NCI-H187 treated with DMSO at 0.1 percent for 48 hours (cell line): ENCODE measurements at places on chromosomes 4 and X.

DNA sequence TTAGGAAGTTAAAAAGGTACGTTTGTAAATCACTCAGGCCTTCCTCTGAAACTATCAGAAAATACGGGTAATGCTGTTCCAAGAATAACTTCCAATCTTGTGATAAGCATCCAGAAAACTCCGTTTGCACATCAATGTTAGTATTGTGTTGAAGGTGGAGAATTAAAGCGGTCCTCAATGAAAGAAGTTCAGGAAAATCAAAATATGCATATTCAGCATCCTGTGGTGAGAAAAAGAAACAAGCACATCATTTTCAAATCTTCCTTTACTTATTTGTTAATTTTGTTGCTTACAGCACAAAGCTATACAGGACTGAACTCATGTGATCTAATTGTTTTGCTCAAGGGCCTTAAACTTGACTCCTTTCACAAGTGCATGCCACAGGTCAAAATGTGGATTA is 18.5 kb downstream of the DDX60L start:
- DNase-seq = no peak

DNA sequence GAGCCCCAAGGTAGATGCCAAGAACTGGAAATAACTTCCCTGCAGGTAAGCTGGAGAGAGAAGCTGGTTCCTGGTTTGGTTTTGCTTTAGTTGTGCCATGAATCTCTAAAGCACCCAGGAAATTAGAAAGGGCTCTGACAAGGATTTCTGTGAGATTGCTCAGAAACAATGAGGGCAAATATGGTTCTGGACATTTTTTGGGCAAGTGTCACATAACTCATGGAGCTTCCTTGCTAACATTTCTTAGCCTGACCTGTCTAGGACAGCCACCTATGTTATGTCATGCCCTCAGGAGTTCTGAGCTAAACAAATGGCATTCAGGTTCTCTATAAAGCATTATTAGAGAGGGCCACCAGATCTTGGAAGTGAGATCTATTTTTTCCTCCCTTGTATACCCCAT is 131.8 kb downstream of the GUCY2F start:
- DNase-seq = no peak

- DNase-seq = no peak
Observed at GRCh38 chr4:54872261-54872660, 214.5 kb downstream of the KIT start.

GRCh38 chrX:115901241-115901640 is 269.3 kb upstream of the AGTR2 start:
- DNase-seq = no peak

- no peak for DNase-seq
Observed at GRCh38 chr4:1294891-1295290, 5.2 kb downstream of the MAEA start.

- DNase-seq = no peak
Observed at GRCh38 chr4:183589461-183590099, 69.4 kb downstream of the RWDD4 start.

DNA sequence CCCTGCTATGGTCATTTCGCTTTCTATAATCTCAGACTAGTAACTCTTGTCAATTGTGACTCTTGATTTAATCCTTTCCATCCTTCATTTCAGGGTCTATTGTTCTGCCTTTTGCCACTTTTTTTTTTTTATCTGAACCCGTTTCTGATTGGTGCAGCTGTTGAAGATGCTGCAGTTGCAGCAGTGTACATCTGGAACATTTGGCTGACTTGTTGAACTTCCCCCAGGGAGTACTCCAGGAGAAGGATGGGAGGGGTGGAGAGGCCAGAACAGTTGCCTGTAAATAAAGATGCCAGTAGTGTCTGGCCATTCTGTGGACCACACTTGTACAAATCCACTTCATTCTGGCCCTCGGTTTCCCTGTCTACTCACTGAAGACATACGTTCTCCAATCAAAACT is 1.0 kb upstream of the EDA start:
- DNase-seq = no peak

GRCh38 chr4:55409468-55410171 is 13.9 kb downstream of the TMEM165 start:
- no peak for DNase-seq

- DNase-seq = no peak
Observed at GRCh38 chr4:25095837-25096236, 64.4 kb downstream of the SEPSECS start.

DNA sequence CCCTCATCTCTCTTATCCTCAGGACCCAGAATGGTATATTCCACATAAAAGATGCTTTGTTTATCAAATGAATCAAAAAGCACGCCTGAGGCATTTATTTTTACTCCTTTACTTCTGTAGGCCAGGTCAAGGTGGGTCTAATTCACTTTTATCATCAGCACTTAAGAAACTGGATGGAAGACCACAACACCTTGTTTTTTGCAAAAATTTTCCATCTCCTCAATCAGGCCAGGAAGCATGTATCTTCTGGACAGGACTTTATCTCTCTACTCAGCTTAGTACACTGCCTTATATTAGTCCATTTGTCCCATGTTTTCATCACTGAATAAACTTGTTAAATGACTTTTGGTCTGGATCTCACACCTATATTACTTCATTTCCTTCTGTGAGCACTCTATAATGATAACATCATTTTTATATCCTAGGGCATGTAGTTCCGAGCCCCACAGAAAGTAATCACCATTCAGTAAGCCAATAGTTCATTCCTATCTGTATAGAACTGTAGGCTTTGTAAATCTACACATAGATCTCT is 260.5 kb downstream of the CHIC1 start:
- no peak for DNase-seq

DNA sequence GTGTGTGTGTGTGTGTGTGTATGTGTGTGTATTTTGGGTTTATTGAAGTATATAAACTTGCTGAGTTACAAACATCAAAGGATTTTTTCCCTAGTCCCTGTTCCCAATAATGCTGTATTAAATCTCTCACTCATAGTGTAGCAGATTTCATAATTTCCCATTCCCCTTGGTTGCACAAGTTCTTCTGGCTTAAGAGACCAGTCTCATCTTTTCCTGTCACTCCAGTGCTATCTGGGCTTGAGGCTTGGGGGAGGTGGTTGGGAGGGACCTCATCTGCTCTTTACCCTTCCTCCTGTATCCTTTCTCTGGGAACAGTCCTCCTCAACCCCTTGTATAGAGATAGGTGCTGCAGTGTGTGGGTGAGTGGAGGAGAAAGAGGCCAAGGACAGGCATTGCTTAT is 285.4 kb upstream of the BOD1L1 start:
- no peak for DNase-seq

GRCh38 chrX:42832764-42833549 is 55.0 kb upstream of the PPP1R2C start:
- DNase-seq = no peak

- DNase-seq = no peak
Observed at GRCh38 chrX:18833071-18833731, 125.8 kb downstream of the PPEF1 start.

- DNase-seq = no peak
Observed at GRCh38 chrX:97326456-97326855, 442.7 kb downstream of the RPA4 start.

DNA sequence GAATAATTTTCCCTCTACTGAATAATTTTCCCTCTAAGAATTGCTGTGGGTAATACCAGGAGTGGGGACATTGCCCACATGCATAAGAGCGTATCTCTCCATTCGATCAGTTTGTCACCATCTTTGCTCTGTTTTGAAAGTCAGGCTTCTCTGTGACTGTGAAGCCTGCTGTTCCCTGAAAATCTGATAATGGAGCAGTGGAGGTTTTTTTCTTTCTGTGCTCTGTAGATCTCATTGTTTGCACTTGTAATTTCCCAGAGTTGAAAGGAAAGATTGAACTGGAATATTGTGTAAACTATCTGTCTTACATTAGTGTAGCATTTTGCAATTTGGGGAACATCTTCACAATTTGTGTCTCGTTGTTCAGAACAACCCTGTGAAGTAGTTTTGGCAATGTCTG is 4.3 kb downstream of the ZXDB start:
- DNase-seq = no peak

DNA sequence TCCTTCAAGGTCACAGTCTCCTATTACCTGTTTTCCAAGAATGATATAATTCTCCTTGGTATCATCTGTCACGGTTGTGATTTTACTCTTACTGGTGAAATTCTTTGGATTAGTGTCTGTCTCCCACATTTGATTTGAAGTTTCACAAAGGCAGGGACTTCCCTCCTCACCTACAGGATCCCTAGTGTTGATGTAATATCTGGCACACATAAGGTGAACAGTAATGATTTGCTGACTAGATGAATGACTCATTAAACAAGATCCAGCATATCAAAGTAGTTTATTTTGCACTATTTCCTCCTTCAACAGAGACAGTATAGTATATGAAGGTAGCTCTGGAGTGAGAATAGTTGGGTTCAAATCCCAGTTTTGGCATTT is 135.3 kb upstream of the IL1RAPL2 start:
- no peak for DNase-seq

DNA sequence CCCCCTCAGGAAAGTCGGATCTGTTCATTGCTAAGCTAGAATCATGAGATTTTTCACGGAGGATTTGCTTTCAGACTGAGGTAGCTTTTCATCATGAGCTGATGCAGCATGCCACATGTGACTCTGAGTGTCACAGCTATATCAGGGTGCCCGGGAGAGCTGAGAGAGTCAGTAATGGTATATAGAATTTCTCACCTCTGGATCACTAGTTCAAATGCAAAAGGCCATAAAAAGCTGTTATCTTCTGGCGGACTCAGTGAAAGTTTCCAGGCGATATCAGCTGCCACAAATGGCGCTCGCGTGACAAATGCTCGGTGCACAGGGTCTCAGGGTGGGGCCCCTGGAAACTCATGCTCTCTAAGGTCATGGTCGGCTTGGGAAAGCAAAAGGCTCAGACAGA is 150.1 kb downstream of the DHX15 start:
- DNase-seq = no peak

DNA sequence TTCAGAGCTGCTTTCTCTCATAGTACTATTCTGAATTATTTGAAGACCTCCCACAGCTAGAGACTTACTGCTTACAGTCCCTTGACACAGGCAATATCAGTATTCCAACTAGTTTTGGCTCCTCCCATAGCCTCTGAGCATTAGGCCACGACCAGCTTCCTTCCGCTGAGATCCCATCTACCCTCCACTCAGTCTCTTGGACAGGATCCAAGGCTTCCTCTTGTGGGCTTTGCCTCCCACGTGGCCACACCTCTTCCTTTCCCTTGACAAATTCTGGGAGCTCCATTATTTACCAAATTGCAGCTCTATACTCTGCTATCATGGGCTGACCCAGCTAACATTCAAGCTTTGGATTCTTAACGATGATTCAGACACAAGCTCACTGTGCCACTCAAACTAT is 470.4 kb upstream of the GALNT7 start:
- DNase-seq = no peak

DNA sequence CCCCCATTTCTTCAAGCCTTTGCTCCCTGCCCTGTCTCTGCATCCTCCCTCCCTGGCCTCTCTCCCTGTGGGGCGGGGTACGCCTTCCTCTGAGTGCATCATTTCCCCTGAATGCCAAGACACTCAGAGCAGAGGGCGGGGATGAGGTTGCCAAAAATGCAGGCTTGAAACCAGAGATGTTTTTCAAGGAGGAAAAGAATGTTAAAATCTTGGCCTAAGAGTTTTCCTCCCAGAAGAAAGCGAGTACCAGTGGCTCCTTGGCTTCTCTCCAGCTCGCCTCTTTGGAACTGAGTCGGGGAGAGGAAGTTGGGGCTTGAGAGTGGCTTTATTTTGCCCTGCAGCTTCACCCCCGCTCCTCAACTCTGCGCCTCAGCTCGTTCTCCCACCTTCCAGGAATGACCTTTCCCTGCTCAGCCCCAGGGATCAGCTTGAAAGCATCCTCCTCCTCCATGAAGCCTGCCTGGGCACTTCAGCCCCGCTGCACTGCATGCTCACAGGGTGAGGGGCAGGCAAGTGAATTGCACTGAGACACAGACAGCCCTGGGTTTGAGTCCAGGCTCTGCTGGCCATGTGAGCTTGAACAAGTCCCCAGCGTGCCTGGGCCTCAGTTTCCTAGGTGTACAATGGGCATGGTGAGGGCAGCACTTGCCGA is 57.5 kb upstream of the SORCS2 start:
- no peak for DNase-seq

DNA sequence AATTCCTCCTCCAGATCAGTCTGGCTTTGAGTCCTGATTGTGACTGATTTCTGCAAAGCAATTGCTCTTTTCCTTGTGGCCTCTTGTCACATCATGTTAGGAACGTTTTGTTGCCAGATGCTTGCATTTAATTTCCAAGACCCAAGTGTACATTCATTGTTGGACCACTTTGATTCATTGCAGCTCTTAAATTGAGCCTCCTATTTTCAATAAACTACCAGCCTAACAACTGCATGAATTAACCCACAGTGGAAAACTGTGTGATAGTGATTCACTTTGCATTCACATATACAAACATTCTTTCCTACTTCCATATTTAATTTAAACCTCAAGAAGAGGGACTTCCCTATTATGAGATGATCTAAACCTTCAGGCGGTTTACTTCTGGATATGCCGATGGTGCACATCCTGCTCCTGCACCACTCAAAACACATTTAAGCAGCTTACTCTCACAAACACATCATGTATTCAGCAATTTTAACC is 118.4 kb downstream of the AFF1 start:
- DNase-seq = no peak

DNA sequence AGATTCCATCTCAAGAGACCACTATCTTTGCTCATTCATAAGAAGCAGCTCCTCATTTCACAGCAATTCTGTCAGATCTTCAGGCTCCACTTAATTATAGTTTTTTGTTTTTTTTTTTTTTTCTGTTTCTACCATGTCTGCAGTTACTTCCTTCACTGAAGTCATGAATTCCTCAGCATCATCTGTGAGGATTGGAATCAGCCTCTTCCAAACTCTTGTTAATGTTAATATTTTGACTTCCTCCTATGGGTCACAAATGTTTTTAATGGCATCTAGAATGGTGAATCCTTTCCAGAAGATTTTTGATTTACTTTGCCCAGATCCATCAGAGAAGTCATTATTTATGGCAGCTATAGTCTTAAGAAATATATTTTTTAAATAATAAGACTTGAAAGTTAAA is 53.1 kb downstream of the BMP2K start:
- DNase-seq = no peak

DNA sequence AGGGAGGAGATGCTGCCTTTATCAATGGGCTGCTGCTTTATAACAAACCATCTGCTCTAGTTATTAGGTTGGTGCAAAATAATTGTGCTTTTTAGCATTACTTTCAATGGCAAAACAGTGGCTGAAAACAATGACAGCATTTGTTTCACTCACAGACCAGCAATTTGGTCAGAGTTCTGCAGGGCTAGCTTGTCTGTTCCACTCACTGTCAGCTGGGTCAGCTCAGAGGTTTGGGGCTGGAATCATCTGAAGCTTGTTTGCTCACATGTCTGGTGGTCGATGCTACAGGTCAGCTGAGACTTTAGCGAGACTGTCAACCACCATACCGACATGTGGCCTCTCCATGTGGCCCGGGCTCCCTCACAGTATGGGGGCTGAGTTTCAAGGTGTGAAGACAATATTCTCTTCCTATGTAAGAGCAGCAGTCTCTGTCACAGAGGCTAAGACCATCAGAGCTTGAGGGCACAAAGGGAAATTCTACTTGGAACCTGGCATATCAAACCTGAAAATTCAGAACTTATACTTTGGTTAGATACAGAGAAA is 81.3 kb upstream of the LIMCH1 start:
- no peak for DNase-seq
